ENCODE measurements at places on chromosomes 5 and 9. TPM values are rescaled to one million over a fixed set of nuclear protein-coding genes. Genes with fewer than 3 reads are reported as not detected.

- DNase-seq, result no peak
These were observed 31.1 kb downstream of the RALGPS1 start for GRCh38 chr9:126945682-126946081.

- DNase-seq, result peak; percentile 10
These were observed 73.1 kb downstream of the DIRAS2 start for GRCh38 chr9:90569511-90569910.

DNA sequence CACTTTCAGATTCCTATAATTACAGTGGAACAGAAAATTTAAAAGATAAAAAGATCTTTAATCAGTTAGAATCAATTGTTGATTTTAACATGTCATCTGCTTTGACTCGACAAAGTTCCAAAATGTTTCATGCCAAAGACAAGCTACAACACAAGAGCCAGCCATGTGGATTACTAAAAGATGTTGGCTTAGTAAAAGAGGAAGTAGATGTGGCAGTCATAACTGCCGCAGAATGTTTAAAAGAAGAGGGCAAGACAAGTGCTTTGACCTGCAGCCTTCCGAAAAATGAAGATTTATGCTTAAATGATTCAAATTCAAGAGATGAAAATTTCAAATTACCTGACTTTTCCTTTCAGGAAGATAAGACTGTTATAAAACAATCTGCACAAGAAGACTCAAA, 29.5 kb downstream of the ZFYVE16 start:
- no peak for DNase-seq

- peak; percentile 51 for DNase-seq
These were observed 47.1 kb upstream of the SH3GL2 start for GRCh38 chr9:17531642-17532254.

KYAT1 gene
- 7.7 TPM for total RNA-seq

GRCh38 chr5:24226479-24226878, 418.3 kb downstream of the CDH10 start:
- no peak for DNase-seq

GRCh38 chr9:115717711-115718173, 435.8 kb upstream of the PAPPA start:
- DNase-seq, result no peak

GRCh38 chr5:118060833-118061232, 927.5 kb downstream of the DTWD2 start:
- DNase-seq, result no peak

CFAP157 gene
- 40.6 TPM for total RNA-seq

DNA sequence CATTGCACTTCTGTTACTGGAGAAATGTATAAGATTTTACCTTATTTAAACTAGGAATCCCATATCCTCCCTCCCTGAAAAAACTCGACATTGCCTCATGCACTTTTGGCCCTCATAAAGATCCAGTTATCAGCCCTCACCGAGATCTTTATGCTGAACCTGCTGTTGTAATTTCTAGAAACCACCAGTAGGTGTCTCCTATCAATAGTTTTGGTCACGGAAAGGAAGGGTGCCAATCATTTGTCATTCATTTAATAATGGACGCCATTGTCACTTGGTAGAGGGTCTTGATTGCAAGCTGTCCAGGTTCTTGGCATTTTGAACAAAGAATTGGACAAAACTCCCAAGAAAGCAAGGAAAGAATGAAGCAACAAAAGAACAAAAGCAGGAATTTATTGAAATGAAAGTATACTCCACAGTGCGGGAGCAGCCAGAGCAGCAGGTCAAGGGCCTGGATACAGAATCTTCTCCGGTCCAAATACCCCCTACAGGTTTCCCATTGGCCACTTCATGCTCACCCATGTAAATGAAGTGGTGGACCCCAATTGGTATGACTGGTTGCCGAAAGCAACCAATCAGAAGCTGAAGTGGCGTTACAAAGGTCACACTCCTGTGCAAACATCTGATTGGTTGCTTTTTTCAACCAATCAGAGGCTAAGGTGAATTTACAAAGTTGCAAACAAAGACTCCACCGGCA, 524.3 kb downstream of the PSAT1 start:
- no peak for DNase-seq

HAPLN1 gene
- 1.5 TPM for total RNA-seq

PCDHB16 gene
- total RNA-seq, result 3.6 TPM

DNA sequence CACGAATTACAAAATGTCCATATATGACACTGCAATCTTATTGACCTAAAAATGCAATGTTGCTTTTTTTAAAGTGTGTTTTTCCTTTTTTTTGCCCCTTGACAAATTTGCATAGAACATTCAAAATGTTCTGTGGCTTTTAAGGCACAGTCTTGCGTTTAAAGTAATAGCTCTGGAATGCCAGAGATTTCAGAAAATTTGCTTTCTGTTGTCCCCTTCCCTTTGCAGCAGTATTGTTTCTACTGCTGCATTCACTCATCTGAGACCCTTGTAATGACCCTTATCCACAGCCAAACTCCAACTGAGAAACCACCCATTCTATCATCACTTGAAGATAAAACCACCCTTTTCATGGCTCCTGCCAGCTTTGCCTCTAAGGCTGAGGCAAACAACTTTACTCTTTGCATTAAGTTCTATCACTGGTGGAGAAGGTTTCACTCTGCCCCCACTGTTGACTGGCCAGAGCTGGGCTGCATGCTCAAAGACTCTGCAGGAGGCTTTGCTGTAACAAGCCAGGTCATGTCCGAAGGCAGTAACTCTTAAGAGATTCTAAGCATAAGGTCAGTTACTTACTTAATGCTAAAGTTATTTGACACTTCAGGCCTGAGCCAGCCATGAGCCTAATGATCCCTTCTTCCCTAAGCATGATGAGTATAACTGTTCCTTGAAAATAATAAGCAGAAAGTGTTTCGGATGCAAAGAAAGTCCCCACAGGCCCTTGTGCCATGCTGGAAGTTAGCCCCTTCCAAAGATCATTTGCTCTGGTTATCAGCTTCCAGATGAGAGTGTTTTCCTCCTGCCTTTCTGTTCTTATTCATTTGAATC, 101.9 kb downstream of the CD180 start:
- peak; percentile 64 for DNase-seq

DNA sequence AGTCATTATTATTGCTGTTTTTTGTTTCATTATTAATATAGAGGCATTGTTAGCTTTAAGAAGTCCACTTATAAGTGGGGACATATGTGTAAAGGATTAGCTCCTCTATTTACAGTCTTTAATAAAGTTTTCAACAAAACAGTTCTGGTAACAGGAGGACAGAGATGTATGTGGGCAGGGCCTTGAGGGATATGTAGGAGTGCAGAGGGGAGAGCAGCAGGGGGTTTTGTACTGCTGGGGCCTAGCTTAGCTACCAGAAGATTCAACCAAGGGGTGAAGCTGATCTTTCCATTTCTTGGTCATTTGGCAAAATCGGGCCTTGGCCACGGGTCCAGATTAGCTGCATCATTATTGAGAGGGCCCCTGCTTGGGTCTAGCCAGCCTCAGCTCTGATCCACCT, 89.9 kb downstream of the PPARGC1B start:
- no peak for DNase-seq

SLC46A2 gene
- total RNA-seq, result 15.6 TPM

DNA sequence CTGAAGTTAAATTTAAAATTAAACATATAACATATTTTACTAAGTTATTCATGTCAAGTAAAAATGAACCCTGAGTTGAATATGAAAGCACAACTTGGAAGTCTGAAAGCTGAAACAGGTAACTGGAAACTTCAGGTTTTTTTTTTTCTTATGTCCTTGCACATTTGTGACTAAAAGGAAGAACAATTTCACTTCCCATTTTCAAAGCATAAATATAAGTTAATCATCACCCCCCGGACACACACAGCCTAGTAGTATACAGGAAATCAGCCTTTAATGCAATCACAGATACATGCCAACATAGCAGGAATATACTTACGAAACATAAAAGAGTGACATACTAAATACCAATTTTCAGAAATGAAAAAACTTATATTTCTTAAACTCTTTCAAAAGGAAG, 225.9 kb downstream of the RFX3 start:
- DNase-seq, result no peak

CXCL14 gene
- total RNA-seq, result 1.6 TPM

PPP3R2 gene
- not detected for total RNA-seq

- no peak for DNase-seq
These were observed 75.4 kb upstream of the ANKH start for GRCh38 chr5:14946815-14947620.

GFRA3 gene
- not detected for total RNA-seq

SUSD3 gene
- total RNA-seq, result 6.4 TPM

SEMA5A gene
- total RNA-seq, result 23.4 TPM

DNA sequence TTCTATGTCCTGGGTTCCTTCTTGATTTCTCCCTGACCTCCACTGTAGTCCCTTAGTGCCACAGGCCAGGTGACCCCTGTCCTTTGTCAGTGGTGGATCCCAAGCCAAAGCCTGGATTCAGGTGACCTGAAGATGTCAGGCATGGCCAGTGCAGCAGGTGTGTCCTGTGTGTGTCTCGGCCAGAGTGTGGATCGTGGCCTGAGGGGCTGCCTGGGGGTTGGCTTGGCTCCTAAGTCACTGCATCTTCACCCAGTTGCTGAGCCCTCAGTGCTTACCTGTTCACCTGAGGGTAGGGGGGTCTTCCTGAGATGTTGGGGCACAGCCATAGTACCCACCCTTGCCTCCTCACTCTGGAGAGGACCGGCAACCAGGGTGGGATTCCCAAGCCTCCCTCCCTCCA, 61.8 kb upstream of the PITX1 start:
- DNase-seq, result peak; percentile 9

DNA sequence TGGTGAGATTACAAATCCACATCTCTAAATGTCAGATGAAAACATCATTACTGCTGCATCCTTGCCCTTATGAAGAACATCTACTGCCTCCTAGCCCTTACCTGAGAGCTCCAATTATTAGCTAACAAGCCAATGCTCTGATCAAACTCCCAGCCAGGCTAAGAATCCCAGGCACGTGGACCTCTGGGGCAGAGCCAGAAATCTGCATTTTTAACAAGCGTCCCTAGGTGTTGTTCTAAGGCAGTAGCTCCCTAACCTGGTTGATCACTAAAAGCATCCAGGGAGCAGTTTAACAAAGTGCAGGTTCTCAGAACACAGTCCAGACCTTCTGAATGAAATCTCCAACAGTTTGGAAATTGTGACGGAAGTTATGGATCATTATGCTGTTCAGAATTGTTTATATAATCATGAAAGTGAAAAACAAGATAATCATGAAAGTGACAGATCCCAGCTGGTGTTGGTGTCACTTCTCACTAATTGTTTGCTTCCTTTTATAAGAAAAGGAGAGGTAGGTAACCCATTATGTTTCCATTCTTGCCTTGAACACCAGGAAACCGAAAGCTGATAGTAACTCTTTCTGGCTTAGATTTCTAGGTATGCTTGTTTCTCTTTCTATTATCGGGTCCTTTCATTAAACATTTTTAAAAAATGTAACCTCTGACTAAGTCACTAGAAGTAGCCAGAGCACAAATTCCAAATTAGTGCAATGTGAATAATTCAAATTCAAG, 216.5 kb upstream of the NR4A3 start:
- DNase-seq, result no peak

ZNF354B gene
- 27.4 TPM for total RNA-seq

- DNase-seq, result no peak
These were observed 234.4 kb upstream of the GAS1 start for GRCh38 chr9:87181670-87182069.

DNA sequence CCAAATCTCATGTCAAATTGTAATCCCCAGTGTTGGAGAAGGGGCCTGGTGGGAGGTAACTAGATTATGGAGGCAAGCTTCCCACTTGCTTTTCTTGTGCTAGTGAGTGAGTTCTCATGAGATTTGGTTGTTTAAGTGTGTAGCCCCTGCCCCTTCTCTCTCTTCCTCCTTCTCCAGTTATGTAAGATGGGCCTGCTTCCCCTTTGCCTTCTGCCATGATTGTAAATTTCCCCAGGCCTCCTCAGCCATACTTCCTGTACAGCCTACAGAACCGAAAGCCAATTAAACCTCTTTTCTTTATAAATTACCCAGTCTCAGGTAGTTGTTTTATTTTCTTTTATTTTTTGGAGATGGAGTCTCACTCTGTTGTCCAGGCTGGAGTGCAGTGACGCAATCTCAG, 18.2 kb upstream of the TXNDC8 start:
- DNase-seq, result no peak

DNA sequence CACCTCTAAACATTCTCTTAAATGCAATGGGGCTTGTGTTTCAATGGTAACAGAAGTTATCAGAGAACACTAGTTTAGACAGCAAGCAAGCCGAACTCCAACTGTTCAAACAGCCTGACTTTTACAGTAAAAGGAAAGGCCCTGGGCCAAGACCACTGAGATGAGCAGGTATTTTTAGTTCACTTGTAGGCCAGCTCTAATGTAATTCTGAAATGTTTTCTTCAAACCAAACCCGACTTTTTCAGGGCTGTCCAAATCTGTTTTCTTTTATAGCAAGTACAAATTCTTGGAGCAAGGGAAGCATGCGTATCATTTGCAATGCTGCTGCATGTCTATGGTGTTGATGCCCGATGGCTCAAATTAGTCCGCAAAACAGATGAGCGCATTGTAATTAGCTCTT, 192.9 kb downstream of the SLF1 start:
- no peak for DNase-seq

- no peak for DNase-seq
These were observed 3.5 kb upstream of the SPINK5 start for GRCh38 chr5:148060309-148060708.

- DNase-seq, result no peak
These were observed 105.9 kb downstream of the UNC13B start for GRCh38 chr9:35267710-35268109.

DNA sequence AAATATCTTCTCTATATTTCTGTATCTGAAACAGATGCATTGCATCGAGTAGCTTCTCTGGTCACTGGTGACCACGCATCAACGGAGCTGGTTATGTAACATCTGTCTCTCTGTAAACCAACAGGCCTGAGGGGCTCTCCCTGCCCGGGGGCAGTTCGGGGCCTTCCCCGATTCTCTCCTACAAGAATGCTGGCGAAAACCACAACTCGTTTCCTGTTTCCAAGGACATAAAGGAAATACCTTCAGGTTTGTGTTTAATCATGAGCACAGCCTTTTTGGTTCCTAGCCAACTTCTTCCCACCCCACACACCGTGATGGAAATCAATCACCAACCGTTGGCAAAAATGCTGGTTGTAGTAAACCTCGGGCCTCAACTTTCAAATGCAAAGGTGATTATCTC, 25.1 kb downstream of the GDNF start:
- no peak for DNase-seq

GRCh38 chr5:112857866-112858265, 3.2 kb upstream of the SRP19 start:
- DNase-seq, result no peak

DNA sequence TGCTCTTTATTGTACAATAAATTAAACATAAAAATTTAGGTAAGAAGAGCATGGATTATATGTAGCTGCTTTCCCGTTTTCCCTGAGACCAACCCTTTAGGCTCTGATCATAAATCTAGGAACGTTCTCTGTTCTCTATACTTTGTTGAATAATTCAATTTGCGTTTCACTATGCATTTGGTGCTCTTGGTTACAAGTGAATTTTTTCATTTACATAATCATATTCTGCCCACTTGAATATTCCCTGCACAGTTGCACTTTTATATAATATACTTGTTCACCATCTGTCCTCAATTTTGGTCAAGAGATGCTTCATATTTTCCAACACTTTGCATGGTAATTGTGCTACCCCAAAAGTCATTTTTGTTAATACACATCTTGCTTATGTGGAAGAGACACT, 741.8 kb downstream of the CDH12 start:
- DNase-seq, result no peak

- DNase-seq, result no peak
These were observed 78.2 kb downstream of the ALDH7A1 start for GRCh38 chr5:126516852-126517251.
